ENCODE measurements at places on chromosomes 11 and 22.

DNA sequence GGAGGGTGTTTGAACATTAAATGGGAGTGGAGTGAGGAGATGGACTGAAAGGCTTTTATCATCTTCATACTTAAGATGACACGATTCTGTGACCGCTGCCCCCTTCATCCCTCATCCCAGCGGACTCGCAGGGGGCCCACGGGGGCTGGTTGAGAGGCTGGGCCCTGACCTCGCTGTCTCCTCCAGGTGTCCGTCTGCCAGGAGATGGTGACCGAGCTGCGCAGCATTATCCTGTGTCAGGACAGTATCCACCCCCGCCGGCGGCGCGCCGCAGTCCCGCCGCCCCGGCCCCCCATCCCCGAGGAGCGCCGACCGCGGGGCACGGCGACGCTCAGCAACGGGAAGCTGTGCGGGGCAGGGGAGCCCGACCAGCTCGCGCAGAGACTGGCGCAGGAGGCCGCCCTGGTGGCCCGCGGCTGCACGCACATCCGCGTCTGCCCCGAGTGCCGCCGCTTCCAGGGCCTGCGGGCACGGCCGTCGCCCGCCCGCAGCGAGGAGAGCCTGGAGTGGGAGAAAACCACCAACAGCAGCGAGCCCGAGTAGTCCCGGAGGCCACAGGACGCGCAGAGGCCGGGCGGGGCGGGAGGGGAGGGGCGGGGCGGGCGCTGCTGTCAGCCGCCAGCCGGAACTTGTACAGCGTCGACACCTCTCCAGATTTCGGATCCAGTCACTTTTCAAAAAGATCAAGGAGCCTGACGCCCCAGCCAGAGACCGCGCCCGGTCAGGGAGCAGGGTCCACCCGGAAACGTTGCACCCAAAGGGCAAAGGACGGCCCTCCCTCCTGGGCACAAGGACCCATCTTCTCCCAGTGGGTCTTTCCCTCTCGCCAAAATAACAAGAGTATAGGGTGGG, 38.0 kb upstream of the TBCEL start:
- DNase-seq, result no peak

- no peak for DNase-seq
These were observed 1.1 kb upstream of the FXYD2 start for GRCh38 chr11:117825538-117826189.

DNA sequence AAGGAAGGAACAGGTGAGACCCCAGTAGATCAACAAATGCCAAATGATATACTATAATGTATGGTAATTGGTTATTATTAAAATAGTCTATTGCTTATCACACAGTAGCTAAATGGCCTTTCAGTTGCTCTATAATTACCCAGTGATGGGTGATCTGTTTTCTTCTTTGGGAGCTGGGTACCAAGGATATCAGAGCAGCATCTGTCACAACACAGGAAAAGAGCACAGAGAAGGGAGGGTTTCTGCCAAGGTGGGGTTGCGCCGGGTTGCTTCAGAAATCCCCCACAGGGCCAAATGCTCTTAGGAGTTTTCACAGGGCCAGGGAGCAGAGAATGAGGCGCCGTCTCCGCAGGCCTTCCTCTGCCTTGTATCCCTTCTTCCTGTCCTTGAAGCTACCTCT, 469.4 kb downstream of the INSC start:
- no peak for DNase-seq

DNA sequence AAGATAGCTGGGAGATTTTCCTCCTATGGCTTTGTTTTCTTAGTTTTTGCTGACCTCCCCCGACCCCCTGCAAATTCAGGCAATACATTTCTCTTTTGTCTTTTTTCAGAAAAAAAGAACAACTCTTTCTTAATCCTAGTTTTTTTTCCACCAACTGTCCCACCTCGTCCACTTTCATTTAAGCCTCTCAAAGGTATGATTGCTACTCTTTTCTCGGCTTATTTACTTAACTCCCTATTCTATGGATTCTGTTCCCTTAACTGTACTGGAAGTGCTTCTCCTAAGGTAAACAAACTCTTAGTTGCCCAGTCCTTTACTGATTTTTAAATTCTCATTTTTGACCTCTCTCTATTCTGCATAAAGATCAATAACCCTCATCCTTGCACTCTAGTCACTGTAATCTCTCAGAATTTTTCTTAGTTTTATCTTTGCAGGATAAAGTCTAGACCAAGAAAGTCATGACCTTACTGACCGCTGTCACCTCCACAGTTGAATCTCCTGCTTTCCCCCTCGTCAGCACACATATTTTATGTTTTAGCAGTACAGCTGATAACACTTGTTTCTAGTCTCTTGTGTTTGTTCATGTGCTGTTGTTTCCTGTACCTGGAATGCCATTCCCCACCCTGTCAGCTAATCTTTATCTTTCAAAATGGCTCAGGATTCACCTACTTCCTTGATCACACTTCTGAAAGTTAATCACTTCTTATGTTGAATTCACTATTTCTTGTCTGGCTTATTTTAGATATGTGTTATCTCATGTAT, 14.9 kb downstream of the TBCEL start:
- no peak for DNase-seq

GRCh38 chr22:36386900-36387708, 663 bp downstream of the MYH9 start:
- no peak for DNase-seq

Data from HFF-Myc (cell line).